ENCODE measurements at places on chromosomes 2 and 18.

GRCh38 chr2:46497766-46498165, 18.4 kb downstream of the TMEM247 start:
- DNase-seq = no peak

- no peak for DNase-seq
Observed at GRCh38 chr2:240892925-240893324, 3.0 kb downstream of the MAB21L4 start.

DNA sequence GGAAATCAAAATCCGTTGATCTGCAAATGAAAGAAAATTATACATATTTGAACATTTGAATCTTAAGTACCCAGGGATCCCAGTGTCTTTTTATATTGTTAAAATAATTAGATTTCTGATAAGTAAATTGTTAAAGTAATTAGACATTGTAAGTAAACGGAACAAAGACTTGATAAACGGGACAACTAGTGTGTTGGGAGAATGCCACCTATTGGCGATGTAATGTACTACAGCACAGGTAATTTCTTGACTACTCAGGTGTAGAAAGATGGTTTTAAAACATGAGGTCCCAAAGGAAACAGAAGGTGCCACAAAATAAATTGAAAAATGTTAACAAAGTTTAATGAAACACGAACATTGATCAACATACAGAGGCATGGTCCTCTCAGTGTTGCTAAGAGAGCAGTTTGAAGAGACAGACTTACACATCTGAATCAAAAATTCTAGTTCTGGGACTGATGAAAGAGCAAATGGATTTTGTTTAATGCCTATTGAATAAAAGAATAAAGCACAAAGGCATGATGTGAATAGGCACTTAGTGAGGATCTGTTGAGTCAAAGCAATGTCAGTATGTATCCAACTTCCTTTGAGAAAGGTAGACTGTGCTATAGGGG, 103.4 kb upstream of the RASGRP3 start:
- DNase-seq = peak; percentile 51

- no peak for DNase-seq
Observed at GRCh38 chr2:28432362-28432761, 39.7 kb downstream of the FOSL2 start.

DNA sequence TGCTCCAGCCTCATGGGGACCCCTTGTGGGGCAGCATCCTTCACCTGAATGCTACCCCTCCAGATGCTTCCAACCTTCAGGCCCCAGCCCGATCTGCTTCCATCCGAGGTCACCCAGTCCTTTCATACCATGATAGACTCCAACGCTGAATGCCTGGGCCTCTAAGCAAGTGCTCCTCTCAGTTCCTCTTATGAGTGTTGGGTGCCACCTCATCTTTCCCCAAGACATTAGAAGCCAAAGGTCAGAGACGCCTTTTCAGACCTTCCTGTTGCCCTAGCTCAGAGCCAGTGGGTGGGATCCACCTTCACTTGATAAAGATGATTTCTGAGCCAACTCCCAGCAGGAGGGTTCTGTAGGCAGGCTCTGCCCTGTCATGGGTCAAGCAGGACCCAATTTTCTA, 174.5 kb upstream of the MGAT5 start:
- DNase-seq = no peak

- DNase-seq = no peak
Observed at GRCh38 chr2:109373791-109374547, 239.8 kb downstream of the SEPTIN10 start.

GRCh38 chr18:10119528-10119927, 205.7 kb downstream of the VAPA start:
- no peak for DNase-seq

- DNase-seq = no peak
Observed at GRCh38 chr2:189013671-189014448, 39.7 kb downstream of the COL3A1 start.
